A549 treated with Hydrocortisone at 1 μM for 4 hours (cell line): ENCODE measurements at places on chromosomes 6 and 20. TPM values are rescaled to one million over a fixed set of nuclear protein-coding genes. Genes with fewer than 3 reads are reported as not detected.

HSPA12B gene
- 0.43 to 0.70 TPM (median 0.54 TPM) in 5 replicates for total RNA-seq

VNN1 gene
- total RNA-seq, result 0.03 to 0.15 TPM (median 0.06 TPM) in 5 replicates

CCND3 gene
- total RNA-seq, result 121 to 173 TPM (median 155 TPM) in 5 replicates

CST7 gene
- total RNA-seq, result 0.13 TPM in 1 of 5 replicates, not detected in the others

SIRPB1 gene
- total RNA-seq, result 0.32 to 0.71 TPM (median 0.55 TPM) in 5 replicates

KCNK15 gene
- total RNA-seq, result 0.31 to 0.72 TPM (median 0.53 TPM) in 5 replicates

PRKN gene
- 0.03 to 0.08 TPM in 2 of 5 replicates, not detected in the others for total RNA-seq

EPHA7 gene
- total RNA-seq, result 0.05 to 0.15 TPM (median 0.09 TPM) in 5 replicates

DEF6 gene
- 0.07 to 0.26 TPM (median 0.09 TPM) in 3 of 5 replicates, not detected in the others for total RNA-seq

CRISP3 gene
- total RNA-seq, result not detected in 5 replicates

MEI4 gene
- not detected in 5 replicates for total RNA-seq

DEFB124 gene
- total RNA-seq, result 0.38 to 1.1 TPM (median 0.76 TPM) in 3 of 5 replicates, not detected in the others

CNKSR3 gene
- 7.2 to 10.7 TPM (median 7.9 TPM) in 5 replicates for total RNA-seq

MAS1 gene
- not detected in 5 replicates for total RNA-seq

CYP21A2 gene
- total RNA-seq, result not detected in 5 replicates

GSS gene
- total RNA-seq, result 55.9 to 60.4 TPM (median 57.3 TPM) in 5 replicates

KHDC1 gene
- 2.9 to 3.5 TPM (median 3.3 TPM) in 5 replicates for total RNA-seq

KCNK5 gene
- 1.0 to 1.5 TPM (median 1.2 TPM) in 5 replicates for total RNA-seq

CLDN20 gene
- not detected in 5 replicates for total RNA-seq

E2F1 gene
- 22.3 to 29.6 TPM (median 27.4 TPM) in 5 replicates for total RNA-seq

OR2H1 gene
- not detected in 5 replicates for total RNA-seq
